ENCODE measurements at places on chromosomes 7 and 10. TPM values are rescaled to one million over a fixed set of nuclear protein-coding genes. Genes with fewer than 3 reads are reported as not detected.

GRCh38 chr7:80882213-80882801, 36.5 kb downstream of the SEMA3C start:
- DNase-seq, result no peak

- DNase-seq, result no peak
Measured at GRCh38 chr7:45647967-45648670, 74.0 kb downstream of the ADCY1 start.

DNA sequence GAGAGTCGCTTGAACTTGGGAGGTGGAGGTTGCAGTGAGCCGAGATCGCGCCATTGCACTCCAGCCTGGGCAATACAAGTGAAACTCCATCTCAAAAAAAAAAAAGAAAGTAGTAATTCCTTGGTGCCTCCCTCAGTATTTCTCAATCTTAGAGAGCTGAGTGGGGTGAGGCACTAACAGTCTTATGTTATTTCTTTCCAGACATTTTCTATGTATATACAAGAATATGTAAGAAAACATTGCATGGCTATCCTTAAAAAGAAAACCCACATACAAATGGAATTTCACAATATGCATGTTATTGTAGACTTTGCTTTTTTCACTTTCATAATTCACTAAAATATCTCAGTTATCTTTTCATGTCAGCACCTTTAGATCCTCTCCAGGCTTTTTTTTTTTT, 13.6 kb upstream of the SLF2 start:
- no peak for DNase-seq

GRCh38 chr10:51667678-51668335, 31.6 kb downstream of the CSTF2T start:
- no peak for DNase-seq

DNA sequence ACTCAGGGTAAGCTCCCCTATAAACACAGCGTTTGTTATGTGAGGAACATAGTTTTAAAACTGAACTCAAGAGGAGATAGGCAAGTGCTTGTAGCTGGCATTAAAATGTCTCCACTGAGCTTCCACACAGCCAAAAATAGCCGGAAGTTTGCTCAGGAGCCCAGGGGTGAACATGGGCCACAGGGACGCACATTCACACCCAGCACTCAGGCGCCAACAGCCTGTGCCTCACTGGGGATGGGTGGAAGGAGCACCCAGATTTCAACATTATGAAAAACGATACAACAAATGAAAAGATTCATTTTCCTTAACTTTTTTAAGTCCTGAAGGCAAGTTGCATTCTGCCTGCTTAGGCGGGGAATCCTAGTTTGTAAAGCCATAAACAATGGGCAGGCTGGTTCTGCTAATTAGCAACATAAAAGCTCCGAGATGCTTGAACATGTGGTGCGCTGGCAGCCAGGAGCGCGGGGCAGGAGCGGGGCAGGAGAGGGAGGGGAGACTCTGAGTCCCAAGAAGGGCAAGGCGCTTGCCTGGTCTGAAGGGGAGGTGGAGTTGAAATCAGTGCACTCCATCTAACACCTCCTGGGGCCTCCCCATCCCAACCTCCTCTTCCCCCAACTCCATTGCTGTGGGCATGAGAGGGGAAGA, 235.9 kb downstream of the COBL start:
- DNase-seq, result no peak

DNA sequence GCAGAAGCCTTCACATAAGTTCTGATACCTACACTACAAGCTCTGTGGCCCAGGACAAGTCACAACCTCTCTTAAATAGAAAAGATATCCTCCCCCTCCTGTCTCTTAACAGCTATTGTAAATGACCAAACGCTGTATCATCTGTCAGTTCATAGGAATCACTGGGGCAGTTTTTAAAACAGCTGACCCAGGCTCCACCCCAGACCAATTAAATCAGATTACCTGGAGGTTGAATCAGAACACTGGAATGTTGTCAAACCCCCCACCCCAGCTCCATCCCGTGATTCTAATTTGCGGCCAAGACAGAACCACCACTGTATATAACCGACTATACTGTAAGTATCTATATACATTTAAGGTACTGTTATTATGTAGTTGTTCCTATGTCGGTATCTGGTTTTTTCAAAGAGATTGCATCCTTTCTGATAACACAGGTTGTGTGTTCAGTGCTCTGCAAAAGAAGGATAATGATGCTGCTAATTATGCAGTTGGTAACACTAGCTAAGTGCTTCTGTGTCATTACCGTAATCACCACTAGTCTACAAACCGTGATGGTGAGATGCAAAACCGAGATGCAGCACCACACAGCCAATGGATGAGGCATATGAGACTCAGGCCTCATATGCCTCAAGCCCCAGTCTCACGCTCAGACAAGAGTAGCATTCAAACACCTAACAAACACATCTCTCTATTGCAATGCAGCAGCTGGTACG, 47.4 kb downstream of the TNS3 start:
- no peak for DNase-seq

Gene BICC1
- not detected for total RNA-seq

Gene BNIP3
- 51.7 TPM for total RNA-seq

Measured in activated T-cell treated with anti-CD3 and anti-CD28 coated beads, Interleukin-2, amount 50 U/mL, for 72 hours (primary cell).